KBM-7 (cell line): ENCODE measurements at places on chromosomes 2 and 18.

DNA sequence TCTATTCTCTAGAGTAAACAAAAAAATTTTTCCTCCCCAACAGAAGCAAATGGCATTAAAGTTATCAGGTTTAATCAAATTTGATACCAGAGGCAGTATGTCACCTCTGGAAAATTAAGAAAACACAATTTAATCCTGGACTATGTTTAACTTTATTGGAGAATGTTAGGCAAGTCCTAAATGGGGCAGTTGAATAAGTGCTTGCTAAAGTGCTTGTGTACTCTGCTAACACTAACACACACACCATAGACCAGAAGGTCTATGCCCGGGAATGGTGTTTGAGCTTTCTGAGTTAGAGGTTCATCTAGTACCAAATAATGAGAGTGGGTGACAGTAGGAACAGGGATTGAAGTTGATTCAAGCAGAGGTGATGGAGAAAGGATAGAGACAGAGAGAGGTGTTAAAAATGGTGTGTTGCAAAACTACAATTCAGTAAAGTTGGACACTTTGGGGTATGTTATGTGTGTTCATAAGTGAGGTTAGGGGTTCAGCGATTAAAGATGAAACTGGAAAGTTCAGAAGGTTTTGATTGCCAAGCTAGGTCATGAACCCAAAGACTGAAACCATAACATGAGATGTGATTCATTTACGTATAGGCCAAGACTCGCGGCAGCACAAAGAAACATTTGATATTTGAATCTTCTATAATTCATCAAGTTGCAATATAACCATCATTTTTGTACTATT, 40.5 kb upstream of the PEX13 start:
- no peak for DNase-seq

GRCh38 chr2:70094978-70095719, 7.9 kb downstream of the PCBP1 start:
- DNase-seq = peak; percentile 96

- DNase-seq = no peak
These were observed 220.1 kb downstream of the OSR1 start for GRCh38 chr2:19138264-19138825.

DNA sequence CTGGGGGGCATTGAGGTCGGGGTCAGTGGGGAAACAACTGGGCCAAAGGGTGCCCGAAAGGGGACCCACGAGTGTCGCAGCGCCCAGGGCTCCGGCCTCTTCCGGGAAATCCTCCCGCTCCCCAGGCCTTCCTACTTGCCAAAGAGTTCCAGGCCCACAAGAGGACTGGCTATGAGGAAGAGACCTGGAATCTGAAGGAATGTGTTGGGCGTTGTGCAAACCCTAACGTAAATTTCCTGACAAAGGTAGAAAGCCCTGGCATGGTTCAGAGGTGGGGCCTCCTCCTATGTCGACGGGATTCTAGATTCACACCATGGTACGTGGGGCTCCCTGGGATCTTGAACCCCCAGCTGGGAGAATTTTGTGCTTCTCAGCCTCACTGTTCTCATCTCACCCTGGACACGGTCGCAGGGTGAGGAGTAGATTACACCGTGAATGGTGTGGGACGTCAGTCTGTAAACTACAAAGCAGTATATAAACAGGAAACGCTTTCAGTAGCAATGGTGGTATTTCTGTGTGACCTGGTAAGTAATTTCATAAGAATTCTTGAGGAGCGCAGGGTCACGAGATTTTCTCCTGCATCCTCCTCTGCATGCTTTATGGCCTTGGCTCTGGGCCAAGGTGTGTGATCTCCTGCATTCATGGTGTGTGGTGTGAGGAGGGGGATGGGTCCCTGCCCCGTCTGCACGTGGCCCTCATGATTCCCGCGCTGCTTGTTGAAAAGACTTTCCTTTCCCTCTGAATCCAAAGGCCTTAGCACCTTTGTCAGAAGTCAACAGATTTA, 868 bp downstream of the HSBP1L1 start:
- DNase-seq = peak; percentile 75

GRCh38 chr18:31233621-31234275, 71.1 kb upstream of the DSC1 start:
- DNase-seq = no peak

- no peak for DNase-seq
These were observed 125.8 kb downstream of the LAMA3 start for GRCh38 chr18:23814991-23815614.

DNA sequence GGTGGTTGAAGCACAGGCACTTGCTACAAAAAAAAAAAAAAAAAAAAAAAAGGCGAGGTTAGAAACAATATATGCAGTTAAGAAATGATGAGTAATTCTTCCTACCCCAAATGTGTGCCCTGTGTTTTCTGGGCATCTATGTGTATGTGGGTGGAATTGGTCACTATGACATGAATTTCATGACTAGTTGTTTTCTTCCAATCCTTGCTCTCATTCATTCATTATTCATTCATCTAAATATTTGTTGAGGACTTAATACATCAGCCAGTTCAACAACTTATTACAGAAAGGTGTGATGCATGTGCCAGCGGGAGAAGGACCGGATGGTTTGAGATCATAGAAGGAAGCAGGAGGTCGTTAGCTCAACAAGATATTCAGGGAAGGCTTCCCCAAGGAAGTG, 8.3 kb upstream of the EGR4 start:
- no peak for DNase-seq

DNA sequence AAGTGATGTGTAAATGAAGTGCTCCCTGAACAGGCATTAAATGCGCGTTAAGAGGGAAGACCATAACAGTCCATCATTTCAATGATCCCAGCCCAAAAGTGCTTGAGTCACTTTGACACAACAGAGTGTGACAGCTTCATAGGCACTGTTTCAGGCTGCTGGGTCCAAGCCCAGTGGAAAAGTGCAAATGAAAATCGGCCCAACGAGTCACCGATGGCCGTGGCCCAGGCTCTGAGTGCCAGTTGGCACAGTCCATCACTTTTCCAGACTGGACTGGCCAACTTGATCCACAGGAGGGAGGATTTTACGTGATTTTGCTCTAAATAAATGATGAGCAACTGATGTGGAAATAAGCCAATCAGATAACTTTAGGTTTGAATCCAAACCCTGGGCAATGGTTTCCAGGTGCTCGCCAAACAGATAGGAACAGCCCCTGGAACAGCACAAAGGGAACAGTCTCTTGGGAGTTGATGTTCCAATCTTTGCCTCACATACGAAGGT, 114.0 kb downstream of the SP3 start:
- no peak for DNase-seq

DNA sequence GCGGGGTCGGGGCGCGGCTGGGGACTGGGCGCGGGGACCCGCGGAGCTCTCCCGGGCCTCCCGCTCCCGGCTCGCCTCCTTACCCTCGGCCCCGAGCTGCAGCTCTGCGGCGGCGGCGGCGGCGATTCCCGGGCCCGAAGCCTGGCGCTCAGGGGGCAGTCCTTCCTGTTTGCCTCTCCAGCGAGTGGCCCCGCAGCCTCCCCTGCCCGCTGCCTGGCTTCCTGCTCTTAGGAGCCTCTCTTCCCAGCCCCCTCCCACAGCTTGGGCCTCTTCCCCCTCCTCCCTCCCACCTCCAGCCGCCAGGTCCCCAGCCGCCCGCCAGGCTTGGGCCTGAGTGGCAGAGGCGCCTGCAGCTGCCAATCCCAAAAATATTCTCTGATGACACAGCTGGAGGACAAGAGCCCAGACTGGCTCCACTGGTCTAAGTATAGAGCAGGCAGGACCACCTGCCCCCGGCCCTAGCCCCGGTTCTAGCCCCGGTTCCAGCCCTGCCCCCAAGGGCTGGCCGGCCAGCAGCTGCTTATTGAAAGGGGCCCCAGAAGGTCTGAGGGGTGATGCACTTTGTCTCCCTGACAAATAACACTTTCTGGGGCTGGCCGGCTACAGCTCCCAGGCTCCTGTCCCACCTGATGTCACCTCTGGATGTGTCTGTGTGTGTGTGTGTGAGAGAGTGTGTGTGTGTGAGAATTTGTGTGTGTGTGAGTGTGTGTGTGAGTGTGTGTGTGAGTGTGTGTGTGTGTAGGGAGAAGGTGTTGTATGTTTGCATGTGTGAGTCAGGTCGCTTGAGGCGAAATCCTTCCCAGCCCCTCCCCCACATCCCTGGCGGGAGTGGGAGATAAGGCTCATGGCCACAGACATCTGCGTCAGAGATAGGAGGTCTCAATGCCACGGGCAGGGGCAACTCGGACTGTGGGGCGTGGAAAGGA, at the start of gene OBSL1:
Gene OBSL1, minus strand, starts transcription at position 229 of the 926 bp plus-strand sequence. CDS start 307 bp downstream, outside the sequence.
- DNase-seq = peak; percentile 75

DNA sequence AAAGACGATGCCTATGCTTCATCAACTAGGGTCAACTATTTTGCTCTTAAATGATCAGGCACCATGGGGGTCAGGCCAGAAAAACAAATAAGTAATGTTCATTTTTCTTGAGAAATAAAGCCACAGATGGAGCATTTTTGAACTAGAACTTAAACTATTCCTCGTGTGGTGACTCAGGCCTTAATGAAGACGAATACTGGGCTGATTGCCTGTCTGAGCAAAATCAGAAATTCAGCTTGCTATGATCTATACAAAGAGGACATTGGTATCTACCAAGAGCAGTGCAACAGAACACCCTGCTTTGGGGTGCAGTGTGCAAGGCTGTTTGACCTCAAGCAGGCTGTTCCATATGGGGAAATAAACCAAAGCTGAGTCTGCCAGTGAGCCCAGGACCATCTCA, 176.0 kb downstream of the NRP2 start:
- DNase-seq = no peak

DNA sequence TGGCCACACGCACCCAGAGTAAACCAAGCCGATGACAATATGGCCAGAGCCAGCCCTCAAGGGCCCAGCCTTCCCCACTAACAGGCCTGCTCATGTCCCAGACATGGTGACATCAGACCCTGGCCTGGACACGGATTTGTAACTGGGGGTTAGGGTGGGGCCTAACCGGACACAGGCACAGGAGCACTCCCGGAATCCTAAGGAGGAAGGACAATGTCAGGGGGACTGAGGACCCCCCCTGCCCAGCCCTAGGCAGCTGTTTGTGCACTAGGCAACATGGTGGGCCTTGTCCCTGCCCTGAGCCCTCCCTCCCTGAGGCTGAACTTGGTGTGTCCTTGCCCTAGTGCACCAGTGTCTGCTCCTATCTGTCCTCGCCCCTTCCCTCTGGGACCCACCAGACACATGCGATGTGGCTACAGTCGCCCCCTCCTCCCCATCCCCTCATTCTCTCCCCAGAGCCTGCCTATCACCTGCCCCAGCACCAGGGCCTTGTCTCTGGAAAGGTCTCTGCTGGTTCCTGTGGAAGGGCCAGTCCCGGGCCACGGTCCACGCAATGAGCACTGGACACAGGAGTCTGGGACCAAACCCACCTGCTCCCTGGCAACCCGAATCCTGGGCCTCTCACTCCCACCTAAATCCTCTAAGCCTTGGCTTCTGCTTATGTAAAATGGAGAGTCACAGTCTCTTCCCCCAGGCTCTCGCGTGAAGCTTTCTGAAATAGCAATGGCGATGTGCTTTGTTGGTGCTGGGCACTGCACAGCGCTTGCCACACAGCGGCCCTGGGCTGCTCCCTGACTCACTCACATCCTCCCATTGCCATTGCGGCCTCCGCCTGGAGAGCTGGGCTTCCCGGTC, 76.5 kb upstream of the RAB6C start:
- DNase-seq = no peak

- DNase-seq = no peak
These were observed 24.6 kb downstream of the CDH2 start for GRCh38 chr18:28152354-28152753.

GRCh38 chr2:207166039-207166348, 246 bp upstream of the KLF7 start:
- DNase-seq = peak; percentile 100

DNA sequence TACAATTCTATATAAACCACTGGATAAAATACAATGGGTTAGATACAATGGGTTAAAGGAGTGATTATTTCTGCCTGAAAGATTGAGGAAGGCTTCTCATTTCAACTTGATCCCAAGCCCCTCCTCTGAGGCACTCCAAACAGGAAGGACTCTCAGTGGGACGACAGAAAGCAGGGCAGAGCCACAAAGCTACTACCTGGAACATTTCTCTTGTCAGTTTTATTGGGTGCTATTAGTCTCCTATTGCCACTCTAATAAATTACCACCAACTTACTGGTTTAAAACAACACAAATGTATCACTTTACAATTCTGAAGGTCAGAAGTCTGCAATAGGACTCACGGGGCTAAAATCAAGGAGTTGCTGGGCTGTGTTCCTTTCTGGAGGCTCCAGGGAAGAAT, 146.7 kb downstream of the MREG start:
- DNase-seq = no peak

- DNase-seq = no peak
These were observed 34.3 kb upstream of the EPHA4 start for GRCh38 chr2:221606424-221606823.

DNA sequence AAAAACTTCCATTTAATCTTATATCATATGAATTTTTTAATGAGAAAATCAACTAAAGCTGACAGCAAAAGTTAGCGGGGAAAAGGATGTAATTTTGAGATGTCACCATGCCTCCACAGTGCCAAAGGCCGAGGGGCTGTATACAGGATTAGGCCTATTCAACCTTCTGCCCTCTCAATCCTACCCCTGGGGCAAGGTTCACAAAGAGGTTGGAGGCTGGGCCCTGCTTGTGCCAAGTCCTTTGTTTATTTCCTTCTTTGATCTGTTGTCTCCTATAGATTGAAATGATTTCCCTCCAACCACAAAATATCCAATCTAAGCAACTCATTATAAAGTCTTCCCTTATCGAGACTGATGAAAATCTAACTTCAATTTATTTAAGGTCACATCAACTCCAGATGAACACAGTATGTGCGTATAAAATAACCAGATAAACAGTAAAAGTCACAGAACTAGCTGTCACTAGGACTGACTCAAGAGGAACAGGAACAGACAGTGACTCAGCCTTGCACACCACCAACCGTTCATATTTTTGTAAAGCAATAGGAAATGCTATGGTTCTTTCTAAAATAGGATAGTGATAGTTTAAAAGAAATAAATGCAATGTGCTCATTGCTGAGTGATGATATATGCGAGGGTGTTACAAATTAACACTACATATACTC, 95.8 kb downstream of the SLC25A12 start:
- peak; percentile 59 for DNase-seq

- DNase-seq = no peak
These were observed 23.6 kb downstream of the MPPE1 start for GRCh38 chr18:11884396-11885030.

GRCh38 chr18:35024965-35025364, 16.2 kb upstream of the MAPRE2 start:
- no peak for DNase-seq

- DNase-seq = peak; percentile 74
These were observed 3.6 kb upstream of the OTOS start for GRCh38 chr2:240143801-240144648.
